Kasumi-1 (cell line): ENCODE measurements at places on chromosomes 6 and 20.
A peak's percentile ranks its signal among the peaks of the same experiment; 100 is the strongest.

GRCh38 chr6:33812669-33813068 lies 8.9 kb upstream of the MLN start:
- peak; percentile 48 for DNase-seq

DNA sequence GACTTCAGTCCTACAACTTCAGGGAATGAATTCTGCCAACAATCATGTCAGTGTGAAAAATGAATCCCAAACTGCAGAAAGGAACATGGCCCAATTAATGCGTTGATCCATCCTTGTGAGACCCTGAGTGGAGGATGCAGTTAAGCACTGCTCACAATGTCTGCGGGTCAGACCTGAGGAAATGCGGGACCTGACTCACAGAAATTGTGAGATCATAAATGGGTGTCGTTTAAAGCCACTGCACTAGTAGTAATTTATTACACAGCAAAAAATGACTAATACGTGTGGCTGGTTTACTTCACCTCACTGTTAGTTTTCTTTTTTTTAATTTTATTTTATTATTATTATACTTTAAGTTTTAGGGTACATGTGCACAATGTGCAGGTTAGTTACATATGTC lies 505.0 kb downstream of the PRKN start:
- no peak for DNase-seq

- no peak for DNase-seq
Observed at GRCh38 chr6:102986086-102986485, 1592.6 kb downstream of the GRIK2 start.

DNA sequence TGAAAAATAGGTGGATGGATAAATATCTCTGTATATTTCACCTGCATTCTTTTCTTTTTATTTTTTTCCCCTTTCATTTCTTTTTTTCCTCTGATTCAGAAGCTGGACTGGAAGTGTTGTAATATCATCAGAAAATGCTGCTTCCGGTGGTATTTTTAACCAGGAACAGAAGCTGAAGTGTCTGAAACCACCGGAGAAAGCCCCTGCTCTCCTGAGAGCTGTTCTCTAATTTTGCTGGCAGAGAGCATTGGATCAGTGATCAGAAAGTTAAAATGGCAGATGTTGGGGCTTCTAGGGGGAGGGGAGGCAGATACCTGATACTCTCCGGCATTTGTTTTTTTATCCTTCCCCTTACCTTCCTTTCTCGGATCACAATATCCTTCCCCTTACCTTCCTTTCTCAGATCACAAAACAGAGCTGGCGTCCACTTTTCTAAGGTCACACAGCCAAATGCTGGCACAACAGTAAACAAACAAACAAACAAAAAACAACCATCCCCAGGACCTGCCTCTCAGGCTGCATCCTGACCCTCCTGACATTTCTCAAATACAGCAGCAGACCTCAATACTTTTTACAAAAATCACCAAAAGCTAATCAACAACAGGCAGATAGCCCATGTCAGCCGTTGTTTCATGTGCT lies 143.2 kb upstream of the ZNF217 start:
- DNase-seq: peak; percentile 66

GRCh38 chr6:13278991-13279390 lies 49.3 kb downstream of the TBC1D7 start:
- DNase-seq: no peak

DNA sequence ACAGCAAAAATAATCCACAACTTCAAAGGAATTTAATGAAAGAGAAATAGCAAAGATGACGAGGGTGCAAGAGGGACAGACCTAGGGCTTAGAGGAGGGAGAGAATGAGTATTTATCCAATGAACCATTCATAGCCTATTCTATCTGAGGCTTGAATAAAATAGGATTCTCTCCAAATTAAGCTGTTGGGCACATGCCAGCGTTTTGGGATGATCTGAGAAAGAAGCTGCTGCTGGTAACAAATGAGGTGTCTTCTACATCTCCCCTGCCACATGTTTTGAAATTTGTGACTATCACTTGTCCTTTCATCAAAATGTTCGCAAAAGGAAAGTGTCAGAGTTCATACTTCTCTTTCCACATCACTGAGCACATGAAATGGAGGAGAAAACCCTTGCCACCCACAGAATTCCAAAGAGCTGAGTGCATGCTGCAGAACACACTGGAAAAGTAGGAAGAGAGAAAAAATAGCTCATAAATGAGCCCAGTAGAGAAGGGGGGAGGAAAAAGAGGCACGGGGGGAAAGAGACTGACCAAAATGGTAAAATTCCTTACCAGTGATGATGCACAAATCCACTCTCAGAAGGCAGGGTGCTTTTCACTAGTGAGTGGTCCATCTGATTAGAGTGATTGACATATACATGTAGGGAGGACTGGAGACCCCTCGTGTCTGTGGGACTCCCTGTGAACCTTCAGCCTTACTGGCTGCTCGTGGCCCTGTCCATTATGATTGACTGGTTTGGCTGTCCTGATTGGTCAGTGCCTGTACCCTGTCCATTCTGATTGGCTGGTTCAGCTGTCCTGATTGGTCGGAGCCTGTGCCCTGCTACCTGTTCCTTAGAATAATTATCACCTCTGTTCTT lies 180.5 kb downstream of the OGFRL1 start:
- DNase-seq: no peak

GRCh38 chr6:81812401-81812800 lies 59.9 kb upstream of the TENT5A start:
- peak; percentile 76 for DNase-seq

DNA sequence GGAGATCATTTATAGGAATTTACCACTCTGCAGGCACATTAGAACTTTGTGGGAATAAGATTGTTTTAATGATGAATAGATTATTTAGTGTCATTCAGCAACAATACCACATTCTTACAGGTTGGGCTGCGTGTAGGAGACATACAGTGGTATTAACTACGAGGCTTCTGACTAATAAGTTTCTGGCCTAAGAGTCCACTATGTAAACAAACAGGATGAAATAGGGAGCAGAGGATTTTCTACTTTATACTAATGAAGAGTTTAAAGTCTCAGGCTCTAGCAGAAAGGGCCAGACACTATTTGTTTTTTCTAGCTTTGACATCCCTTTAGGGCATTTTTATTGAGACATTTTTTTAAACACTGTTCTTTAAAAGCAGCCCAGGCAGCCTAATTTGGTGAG lies 75.6 kb downstream of the SLC24A3 start:
- DNase-seq: no peak

DNA sequence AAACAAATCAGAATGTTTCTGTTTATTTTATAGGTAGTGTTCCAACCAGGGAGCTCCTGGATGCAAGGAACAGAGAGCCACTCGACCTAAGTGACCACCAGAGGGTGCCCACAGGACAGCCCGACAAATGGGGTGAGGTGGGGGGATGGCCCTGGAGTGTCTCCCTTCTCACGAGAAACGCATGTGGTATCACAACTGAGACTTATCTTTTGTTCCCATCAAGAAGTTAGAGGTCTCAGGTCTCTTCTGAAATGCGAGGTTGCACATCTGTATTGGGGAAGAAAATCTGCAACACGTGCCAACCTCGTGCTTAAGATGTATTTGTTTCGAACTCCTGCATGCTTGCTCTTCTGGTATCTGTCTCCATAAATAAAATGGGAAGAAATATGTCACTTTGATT lies 104.0 kb downstream of the ISM1 start:
- no peak for DNase-seq

- DNase-seq: no peak
Observed at GRCh38 chr20:54148947-54149764, 24.6 kb downstream of the CYP24A1 start.
